ENCODE measurements at places on chromosomes 1 and 21. TPM values are rescaled to one million over a fixed set of nuclear protein-coding genes. Genes with fewer than 3 reads are reported as not detected.

- DNase-seq: peak; percentile 68
Measured at GRCh38 chr1:208207388-208208131, 36.6 kb downstream of the PLXNA2 start.

LCE1A gene
- not detected for polyA plus RNA-seq

- DNase-seq: no peak
Measured at GRCh38 chr21:18840239-18840638, 436.7 kb upstream of the TMPRSS15 start.

DNA sequence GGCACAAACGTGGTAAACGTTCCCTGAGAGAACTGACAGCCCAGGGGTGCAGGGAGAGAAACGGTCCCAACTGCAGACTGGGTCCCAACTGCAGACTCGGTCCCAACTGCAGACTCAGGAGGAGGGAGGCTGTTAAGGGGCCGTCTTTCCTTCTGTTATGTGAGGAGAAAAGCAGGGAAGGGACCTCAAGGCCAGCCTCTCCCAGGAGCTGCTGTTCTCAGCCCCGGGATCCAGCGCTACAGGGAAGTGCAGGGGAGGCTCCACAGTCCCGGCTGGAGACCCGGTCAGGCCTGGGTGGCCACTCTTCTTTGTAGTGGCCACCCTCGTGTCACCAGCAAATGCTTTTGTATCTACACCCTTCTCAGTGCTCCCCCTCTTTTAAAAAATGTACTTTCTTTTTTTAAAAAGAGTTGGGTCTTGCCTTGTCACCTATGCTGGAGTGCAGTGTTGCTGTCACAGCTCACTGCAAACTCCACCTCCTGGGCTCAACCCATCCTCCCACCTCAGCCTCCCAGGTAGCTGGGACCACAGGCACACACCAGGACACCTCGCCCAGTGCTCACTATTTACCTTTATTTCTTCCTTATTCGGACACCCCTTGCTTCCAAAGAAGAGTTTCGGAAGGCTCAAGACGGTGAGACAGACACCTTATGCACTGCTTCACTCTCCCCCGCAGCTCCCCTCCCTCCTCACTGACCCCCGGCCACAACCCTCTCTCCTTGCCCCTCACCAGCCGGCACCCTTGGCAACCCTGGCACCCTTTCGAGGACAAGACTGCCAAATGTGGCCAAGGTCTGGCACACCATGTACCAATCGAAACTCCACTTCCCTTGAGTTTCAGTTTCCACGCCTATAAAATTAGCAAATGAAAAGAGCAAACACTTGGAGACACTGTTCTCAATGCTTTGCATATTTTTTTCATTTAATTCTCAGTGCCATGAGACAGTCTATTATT lies 21.8 kb downstream of the CAPN2 start:
- no peak for DNase-seq

Data from adrenal gland (tissue), 19 donors.